ENCODE measurements at places on chromosomes 13 and 19.

DNA sequence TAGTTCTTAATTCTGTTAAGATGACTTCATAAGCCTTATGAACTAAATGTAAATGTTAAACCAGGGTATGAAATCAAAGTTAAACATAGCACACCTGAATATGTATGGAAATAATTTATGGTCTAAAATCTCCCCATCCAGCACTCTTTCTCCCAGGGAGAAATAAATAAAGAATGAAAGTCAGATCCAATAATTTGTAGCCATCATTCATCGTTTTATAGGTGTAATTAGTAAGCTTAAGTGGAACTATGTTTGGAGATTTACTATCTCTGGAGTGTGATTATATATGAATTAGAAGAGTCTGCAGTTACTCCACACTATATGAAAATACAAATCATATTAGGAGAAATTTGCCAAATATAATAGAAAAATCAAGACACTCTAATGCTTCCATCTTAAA lies 405.1 kb downstream of the DACH1 start:
- DNase-seq, result no peak

DNA sequence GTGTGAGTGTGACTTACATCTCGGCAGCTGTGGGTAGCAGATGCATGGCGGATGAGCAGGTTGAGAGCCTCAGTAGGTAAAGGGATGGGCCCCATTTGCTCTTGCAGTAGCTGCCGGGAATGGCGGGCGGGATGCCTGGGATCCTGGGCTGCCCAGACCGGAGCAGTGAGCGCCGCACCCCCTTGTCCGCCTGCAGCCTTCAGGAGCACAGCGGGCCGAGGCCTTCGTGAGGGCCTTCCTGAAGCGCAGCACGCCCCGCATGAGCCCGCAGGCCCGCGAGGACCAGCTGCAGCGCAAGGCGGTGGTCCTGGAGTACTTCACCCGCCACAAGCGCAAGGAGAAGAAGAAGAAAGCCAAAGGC lies 4.1 kb downstream of the POP4 start:
- no peak for DNase-seq

DNA sequence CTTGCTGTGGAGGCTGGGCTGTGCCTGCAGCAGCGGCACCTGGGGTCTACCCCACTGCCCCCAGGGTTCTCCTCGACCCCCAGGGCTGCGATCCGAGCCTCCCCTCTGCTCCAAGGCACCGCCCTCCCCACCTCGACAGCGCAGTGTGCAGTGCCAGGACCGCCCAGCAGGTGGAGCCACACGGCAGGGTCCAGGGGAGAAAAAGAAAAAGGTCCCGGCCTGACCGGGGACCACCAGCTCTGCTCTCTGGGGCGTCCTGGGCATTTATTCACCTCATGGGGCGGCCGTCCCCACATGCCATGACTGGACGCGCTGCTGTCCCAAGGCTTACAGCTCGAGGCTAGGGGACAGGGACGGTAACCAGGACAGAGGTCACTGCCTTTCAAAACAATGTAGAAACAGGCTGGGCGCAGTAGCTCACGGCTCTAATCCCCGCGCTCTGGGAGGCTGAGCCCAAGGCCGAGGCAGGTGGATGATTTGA lies 10.6 kb downstream of the REXO1 start:
- no peak for DNase-seq

DNA sequence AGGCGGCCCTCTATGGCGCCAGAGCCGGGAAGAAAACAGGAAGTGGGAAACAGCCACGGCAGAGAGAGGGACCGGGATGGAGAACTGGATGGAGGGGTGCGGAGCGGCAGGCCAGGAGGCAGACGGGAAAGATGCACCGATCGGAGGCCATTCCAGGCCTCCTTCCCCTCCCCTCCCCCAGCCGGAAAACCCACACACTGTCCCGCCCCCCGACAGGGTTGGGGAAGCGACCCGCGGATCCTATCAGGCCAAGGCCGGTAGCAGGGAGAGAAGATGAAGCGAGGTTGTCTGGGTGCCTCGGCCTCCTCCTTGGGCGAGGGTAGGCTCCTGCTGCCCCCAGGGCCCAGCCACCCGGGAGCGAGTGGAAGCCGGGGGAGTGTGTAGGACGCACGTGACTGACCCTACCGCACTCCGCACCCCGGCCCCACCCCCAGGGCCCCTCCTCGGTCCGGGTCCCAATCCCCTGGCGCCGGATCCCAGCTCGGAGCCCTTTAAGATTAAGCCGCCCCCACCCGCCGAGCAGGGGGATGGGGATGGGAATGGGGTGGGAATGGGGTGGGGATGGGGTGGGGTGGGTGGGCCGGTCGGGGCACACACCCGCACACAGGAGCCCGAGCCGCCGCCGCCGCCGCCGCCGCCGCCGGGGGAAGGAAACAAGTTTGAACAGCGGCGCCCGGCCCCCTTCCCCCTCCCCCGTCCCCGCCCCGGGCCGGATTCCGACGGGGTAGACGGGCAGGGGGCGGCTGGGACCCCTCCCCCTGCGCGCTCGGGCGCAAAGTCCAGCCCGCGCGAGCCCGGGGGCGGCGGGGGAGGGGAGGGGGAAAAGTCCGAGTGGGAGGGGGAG lies 1.5 kb downstream of the ERF start:
- DNase-seq, result peak; percentile 13

DNA sequence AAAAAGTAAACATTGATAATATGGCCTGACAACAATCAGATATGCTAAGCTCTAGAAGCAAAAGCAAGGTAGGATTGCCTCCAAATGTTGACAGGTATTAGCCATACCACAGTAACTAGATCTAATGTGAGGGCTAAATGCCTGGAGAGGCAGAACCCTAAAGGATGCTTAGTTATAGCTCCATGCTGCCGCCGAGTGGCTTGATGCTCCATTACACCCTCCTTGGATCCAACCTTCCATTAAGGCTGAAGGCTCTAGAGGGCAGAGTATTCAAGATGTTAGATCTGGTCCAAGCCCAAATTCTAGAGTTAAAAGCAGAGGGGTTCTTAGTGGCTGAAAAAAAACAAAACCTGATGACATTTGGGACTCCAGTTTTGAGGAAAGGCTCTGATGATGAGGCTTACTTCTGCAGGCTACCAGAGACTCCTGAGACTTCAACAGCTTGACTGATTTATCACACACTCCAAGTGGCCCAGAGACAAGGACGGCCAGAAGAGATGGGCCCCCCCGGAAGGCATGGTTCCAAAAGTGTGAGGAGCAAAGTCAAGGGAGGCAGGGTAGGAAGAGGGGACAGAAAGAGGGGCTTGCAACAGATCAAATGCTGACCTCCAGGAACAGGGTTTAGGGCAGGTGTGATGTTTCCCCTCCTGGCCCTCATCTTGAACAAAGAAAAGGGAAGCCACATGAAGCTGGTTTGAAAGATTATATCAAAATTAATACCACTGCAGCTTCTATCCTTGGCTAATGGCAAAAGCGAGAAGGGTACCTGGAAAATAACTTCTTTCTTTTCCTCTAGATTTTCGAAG lies 21.9 kb upstream of the CPB2 start:
- peak; percentile 43 for DNase-seq

DNA sequence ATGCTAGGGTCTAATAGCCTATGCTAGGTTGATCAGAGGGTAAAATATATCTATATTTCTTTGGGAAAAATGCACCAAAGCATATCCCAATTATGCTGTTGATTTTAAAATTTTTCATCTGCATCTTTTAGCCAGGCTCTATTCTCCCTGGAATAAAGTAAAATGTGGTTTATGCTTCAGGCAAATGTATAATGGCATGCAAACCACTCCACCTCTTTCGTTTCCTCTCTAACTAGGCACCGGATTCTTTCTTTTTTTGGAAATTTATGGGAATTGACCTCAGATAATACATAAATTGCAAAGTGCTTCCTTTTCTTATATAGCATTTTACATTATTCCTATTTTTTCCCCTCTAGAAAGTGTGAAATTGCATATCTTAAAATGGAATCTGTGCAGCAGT lies 386.5 kb downstream of the OLFM4 start:
- DNase-seq, result no peak

- DNase-seq, result peak; percentile 41
These were observed 202.3 kb upstream of the KLHL1 start for GRCh38 chr13:70310396-70311119.

DNA sequence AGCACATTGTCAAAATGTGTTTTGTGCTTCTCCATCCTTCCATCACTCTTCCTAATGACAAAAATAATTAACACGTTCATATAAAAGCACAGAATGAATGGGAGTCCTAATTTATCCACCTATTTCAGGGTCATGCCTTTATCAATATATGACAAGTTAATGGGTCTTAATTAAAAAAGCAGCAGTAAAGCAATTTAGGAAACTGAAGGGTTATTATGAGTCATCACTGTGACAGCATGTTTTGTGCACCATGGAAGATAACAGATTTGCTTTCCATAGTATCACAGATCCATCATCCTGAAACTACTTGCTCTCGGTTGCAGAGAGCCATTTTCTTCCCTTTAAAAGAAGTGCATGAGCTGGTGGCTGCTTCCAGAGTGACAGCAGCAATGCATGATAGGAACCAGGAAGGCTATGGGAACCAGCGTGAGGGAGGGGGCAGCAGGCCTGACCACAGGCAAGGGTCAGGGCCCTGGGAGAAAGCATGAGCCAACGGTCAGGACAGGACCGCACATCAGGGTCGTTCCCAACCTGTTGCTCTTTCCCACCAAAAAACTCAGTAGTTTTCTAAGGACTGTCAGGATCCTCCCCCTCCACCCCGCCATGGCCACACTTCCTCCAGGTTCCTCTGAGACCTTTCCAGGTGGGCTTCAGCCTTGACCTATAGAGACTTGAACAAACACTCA lies 784.1 kb downstream of the UQCRFS1 start:
- DNase-seq, result no peak

DNA sequence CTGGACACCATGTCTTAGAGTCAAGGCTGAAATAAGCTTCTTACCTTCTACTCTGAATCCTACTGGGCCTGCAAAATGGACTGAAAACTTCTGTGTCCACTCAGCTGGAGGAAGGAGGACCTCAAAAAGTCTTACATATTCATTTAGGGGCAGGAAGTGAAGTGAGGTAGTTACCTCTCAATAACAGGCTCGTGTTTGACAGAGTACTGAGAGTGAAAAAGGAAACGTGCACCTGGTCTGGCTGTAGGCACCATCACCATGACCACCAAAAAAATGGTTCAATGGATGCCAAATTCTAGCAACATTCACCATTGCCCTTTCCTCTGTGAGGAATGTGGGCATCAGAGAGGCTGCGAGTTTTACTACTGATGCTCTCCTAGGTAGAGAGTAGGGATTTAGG lies 176.2 kb downstream of the RFC3 start:
- no peak for DNase-seq

GRCh38 chr13:109773276-109773675 lies 13.1 kb downstream of the IRS2 start:
- no peak for DNase-seq

DNA sequence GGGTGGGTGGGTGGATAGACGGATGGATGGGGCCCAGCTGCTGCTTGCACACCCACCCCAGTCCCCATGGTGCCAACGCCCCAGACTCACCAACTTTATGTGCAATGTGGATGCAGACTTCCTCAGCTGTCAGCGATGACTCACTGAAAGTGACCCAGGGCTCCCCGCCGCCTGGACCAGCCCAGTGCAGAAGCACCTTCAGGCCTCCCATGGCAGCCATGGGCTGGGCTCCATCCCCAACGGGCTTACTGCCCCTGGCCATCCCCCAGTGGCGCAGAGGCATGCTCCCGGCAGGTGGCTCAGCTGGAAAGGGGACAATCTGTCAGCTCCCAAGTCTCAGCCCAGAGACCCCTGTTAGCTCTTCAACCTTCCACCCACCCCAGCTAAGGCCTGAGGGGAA lies 2.2 kb downstream of the TYK2 start:
- no peak for DNase-seq

GRCh38 chr13:30648522-30649012 lies 30.8 kb downstream of the USPL1 start:
- DNase-seq, result no peak

DNA sequence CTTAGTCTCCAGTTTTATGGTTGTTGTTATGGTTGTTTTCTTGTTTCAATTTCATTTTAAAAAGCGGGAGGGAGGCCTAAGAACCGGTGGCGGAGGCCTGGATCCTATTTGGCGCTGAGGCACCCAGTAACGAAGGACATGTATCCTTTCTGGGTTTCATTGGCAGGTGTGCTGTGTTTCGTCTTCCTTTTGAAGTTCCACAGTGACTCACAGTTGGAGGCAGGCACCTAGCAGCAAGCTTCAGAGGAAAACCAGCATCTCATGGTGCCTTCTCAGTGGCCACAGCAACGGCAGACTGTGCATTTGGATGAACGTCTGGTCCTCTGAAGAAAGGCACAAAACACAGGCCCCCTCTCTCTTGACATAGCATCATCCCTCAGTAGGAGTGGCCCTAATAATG lies 697.2 kb downstream of the EFNB2 start:
- DNase-seq, result no peak

- no peak for DNase-seq
These were observed 1.8 kb downstream of the LRG1 start for GRCh38 chr19:4537953-4538600.

- DNase-seq, result no peak
These were observed 368.5 kb downstream of the FGF14 start for GRCh38 chr13:102033386-102033785.

DNA sequence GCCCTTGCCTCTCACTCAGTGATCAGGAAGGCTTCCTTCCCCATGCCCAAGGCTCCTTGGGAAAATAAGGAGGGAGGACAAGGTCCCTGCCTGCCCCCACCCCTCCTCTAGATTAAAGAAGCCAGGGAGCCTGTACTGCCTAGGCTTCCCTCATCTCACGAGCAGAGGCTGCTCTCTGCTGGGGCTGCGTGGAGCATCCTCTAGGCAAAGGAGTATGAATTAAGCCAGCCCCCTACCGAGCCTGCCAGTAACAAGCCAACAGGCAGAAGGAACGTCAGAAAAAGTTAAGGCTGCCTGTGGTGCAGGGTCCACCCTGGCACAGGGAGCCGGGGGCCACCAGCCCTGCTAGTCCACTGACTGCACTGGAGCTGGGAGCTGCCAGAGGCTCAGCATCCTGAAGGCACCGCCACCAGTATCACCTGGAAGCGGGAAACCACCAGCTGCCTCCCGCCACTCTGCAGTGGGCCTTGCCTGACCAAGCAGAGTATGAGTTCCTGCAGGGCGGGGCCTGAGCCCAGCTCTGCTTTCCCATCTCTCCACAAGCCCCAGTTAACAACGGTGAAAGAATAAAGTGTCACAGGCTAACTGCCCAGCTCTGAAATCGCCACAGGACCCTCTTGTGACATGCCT lies 6.8 kb downstream of the NAPA start:
- DNase-seq, result no peak

- no peak for DNase-seq
These were observed 5.5 kb downstream of the AP3D1 start for GRCh38 chr19:2145831-2146241.

DNA sequence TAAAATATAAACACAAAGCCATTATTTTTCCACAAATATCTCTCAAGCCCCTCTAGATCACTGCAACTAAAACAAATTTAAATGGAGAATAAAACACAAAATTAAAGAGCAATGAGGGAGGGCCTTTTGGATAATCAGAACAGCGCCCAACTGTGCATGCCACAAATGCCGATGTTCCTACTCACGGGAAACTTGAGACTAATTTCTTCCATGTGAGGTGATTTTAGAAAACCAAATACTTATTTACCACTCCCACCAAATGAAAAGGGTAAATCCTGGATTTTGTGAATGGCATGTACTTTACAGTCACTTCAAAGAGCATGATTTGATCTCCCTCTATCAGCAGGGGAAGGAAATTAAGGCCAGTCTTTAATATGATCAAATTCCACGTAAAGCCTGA lies 74.8 kb downstream of the SLC7A1 start:
- no peak for DNase-seq

- DNase-seq, result peak; percentile 41
These were observed 518 bp downstream of the NUDT19 start for GRCh38 chr19:32691952-32692726.
